ENCODE measurements at places on chromosomes 6 and 20. TPM values are rescaled to one million over a fixed set of nuclear protein-coding genes. Genes with fewer than 3 reads are reported as not detected.
A peak's percentile ranks its signal among the peaks of the same experiment; 100 is the strongest.

Gene SOBP
- total RNA-seq = 31.3 TPM

DNA sequence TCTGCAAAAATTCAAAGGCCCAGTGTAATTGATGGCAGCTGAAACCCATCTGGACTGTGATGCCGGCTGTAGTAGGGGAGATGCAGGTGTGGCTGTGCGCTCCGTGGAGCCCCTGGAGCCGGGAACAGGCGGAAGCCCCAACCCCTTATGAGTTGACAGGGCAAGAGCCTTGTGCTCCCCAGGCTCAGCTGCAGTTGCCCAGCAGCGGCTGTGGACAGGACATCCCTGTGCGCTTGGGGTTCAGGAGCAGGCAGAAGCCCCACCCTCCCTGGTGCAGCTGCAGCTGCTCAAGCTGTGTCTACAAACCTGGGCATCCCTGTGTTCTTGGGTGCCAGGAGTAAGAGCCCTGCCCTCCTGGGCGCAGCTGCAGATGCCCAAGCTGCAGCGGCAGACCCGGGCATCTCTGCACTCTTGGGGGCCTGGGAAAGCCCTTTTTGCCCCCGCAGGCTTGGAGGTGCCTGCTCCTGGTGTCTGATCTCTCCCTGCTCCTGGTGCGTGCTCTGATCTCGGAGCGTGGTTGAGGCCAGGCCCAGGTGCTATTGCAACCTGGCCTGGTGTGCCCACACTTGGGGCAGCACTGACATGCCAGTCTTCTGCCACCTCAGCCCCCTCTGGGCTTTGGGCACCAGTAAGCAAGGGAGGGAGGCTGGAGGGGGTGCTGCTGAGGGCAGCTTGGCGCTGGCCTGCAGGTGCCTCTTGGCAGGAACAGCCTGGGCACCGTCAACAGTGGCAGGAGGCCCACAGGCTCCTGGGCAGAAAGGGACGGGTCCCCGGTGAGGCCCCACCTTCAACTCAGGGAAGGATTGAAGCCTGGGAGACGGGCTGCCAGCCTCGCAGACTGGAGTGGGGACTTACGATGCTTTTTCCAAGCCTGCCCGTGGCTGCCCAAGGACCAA, 30.3 kb downstream of the OR2J2 start:
- no peak for DNase-seq

DNA sequence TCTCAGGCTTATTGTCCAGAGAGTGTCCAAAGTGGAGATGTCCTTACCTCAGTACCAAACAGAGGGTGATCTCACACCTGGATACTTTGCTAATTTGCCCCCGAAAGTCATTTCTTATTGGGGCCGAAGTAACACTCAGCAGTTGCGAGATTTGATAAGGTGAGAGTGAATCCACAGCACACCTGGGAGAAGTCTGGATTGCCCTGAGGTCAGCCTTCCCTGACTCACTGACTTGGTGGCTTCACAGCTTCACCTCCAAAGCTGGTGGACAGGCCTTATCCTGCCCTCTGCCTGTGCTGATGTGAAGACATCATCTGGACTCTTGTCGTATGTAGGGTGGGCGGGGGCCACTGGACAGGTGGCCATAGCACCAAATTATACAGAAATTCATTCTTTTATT, 101.9 kb upstream of the ARMC2 start:
- no peak for DNase-seq

DNA sequence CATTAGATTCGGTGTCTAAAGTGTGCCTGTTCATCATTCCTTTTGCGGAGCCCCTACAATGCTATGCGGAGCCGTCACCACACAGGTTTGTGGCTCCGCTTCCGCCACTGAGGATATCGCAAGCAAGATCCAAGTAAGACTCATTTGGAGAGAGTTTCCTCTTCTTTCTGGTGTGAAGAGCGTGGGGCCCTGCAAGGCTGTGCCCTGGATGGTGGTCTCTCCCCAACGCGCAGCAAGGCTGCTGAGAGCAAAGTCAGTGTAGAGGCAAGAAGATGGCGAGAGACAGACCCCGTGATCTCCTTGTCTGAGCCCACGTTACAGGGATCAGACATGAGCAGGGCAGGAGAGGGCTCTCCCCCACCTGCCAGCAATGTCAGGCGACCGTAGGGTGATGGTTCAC, 96.3 kb upstream of the AFDN start:
- DNase-seq = no peak

Gene OXT
- total RNA-seq = not detected

Gene HSPA12B
- total RNA-seq = not detected

Gene MYLK4
- total RNA-seq = 0.36 TPM

- DNase-seq = no peak
Observed at GRCh38 chr6:121848523-121849255, 413.2 kb downstream of the GJA1 start.

GRCh38 chr20:17904027-17904426, 64.6 kb downstream of the SNX5 start:
- DNase-seq = peak; percentile 34

DNA sequence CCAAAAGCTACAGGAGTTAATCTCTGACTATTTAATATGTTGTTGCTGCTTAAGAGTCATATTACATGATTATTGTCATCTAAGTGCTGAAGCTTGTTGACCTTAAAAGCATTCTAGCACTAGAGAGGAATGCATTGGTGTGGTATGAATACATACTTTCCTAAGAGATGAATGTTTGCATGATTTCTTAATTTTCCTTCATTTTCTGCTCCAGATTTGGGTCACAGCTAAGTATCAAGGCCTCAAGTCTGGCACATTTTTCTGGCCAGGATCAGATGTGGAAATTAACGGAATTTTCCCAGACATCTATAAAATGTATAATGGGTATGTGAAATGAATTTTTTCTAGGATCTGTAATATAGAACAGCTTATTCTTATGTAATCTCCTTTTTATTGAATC, 53.6 kb downstream of the ENPP1 start:
- no peak for DNase-seq

Measured in OCI-LY7 (cell line).